Activated CD8-positive, alpha-beta memory T cell treated with anti-CD3 and anti-CD28 coated beads, Interleukin-2, amount 50 U/mL, for 4 hours (primary cell): ENCODE measurements at places on chromosomes 3 and 15.
A peak's percentile ranks its signal among the peaks of the same experiment; 100 is the strongest.

DNA sequence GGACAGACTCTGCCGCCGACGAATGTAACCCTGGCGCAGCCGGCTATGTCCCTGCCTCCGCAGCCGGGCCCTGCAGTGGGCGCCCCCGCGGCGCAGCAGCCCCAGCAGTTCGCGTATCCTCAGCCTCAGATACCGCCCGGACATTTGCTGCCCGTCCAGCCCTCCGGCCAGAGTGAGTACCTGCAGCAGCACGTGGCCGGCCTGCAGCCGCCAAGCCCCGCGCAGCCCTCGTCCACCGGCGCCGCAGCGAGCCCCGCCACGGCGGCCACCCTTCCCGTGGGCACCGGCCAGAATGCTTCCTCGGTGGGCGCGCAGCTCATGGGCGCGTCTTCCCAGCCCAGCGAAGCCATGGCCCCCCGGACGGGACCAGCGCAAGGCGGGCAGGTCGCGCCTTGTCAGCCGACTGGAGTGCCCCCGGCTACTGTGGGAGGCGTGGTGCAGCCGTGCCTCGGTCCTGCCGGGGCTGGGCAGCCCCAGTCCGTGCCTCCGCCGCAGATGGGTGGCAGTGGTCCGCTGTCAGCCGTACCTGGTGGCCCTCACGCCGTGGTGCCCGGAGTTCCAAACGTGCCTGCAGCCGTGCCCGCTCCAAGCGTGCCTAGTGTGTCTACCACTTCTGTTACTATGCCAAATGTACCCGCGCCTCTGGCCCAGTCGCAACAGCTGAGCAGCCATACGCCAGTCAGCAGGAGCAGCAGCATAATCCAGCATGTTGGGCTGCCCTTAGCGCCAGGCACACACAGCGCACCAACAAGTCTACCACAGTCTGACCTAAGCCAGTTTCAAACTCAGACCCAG, 2.4 kb downstream of the TSC22D2 start:
- DNase-seq: peak; percentile 22

GRCh38 chr3:147402159-147402558, 4.2 kb downstream of the ZIC4 start:
- no peak for DNase-seq

GRCh38 chr3:82137861-82138260, 376.4 kb upstream of the GBE1 start:
- no peak for DNase-seq

DNA sequence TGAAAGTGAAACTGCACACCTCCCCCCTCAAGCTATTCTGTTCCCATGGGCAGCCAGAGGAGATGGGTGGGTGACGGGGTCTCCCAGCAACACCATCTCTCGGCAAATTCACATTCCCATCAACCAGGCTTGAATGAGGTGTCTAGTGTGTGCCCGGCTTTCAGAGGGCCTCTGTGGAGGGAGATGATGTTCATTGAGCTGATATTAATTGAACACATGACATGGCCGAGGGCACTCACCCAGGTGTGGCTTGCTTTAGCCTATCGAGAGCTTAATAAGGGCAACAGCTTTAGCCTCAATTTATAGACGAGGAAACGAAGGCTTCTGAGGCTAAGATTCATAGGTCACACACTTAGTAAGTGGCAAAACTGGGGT, 288.0 kb downstream of the UACA start:
- DNase-seq: no peak

- no peak for DNase-seq
These were observed 185.8 kb upstream of the TLE3 start for GRCh38 chr15:70283511-70283910.

- DNase-seq: no peak
These were observed 39.6 kb upstream of the GPR149 start for GRCh38 chr3:154469585-154469984.

DNA sequence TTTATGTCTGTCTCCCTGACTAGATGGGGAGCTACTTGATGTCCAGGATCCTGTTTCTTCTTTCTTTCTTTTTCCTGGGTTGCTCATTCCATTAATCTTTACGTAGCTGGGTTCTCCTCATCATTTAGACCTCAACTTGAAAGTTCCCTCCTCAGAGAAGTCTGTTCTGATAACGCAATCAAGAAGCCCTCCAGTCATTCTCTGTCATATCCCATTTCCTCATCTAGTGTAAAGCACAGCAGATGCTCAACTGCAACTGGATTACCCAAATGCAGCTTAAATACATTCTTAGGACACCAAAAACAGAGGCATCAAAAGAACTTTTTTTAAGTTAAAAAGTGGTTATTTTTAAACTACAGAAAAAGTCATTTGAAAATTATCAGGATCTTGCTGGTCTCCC, 51.7 kb upstream of the ST3GAL6 start:
- no peak for DNase-seq

DNA sequence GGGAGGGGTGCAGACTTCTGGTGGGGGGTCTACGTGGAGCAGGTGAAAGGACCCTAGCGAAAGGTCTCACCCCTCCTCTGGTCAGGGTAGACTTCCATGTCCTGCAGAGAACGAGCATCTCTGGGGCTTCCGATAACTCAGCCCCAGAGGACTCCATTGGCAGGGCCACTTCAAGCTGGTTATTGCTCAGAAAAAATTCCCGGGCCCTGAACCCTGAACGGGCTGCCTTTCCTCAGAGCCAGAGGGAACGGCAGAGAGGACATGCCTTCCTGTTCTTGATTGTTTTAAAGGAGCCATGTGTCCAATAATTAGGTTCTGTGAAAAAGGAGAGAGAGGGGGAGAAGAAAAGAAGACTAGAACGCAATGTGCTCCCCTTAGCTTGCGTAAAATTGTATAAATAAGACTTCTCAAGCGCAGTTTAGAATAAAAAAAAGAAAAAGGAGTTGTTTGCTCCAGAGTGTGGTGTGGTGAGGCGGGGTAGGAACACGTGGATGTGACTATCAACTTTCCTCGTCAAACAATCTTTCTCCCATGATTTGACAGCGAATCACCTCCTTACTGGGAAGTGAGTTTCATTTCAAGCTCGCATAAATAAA, 193.4 kb upstream of the UBE2E1 start:
- no peak for DNase-seq

GRCh38 chr3:134645515-134645914, 5.3 kb downstream of the KY start:
- no peak for DNase-seq

GRCh38 chr3:31235062-31235700, 297.5 kb upstream of the STT3B start:
- no peak for DNase-seq

- DNase-seq: no peak
These were observed 59.6 kb downstream of the NPTN start for GRCh38 chr15:73573572-73573971.

DNA sequence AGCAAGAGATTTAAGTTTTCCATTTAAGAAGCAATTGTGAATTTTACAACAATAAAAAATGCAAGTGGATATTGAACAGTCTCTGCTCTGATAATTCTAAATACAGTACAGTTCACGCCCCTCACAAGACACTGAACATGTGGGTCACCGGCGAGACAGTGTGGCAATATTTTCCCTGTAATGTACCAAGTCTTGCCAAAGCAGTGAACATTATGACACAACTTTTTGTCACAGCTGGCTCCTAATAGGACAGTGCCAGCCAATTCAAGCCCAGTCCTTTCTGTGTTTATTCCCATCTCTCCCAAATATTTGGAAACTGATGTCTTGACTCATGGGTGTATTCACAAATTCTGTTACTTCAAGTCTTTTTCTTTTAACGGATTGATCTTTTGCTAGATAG, 62.3 kb downstream of the PPARG start:
- no peak for DNase-seq

DNA sequence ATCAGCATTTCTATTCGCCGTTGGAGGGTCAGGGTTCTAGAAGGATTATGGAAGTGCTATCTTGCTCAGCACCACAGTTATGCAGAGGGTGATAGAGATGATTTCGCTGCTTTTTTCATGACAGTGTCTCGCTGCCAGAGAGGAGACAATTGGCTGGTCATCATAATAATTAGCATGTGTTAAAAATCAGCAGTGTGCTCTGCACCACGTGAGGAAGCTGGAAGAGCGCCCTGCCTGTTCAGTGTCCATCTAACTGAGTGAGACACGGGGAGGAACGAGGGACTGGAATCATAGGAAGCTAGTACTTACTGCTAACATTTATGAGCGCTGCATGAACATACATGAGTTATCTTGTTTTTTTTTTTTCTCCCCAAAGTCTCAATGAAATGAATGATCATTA, 116.2 kb upstream of the PLAAT1 start:
- no peak for DNase-seq

DNA sequence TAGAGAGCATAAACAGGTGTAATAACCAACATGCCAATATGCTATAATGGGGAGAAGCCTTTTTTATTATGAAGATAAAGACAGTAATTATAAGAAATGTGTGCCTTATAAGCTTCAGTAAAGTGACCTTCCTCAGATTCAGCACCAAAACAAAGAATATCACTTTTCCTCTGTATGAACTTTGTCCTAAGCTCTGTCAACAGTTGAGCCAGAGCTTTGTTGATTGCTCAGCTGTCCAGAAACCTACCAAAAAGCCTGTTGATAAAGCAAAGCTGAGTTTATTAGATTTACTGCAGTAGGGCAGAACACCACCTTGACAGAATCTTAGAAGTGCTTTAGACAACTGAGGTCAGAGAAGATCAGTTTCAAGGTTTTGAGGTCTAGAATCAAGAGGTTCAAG, 635.3 kb downstream of the EDEM1 start:
- DNase-seq: no peak
